ENCODE measurements at places on chromosomes 1 and 21. TPM values are rescaled to one million over a fixed set of nuclear protein-coding genes. Genes with fewer than 3 reads are reported as not detected.
A peak's percentile ranks its signal among the peaks of the same experiment; 100 is the strongest.

DNA sequence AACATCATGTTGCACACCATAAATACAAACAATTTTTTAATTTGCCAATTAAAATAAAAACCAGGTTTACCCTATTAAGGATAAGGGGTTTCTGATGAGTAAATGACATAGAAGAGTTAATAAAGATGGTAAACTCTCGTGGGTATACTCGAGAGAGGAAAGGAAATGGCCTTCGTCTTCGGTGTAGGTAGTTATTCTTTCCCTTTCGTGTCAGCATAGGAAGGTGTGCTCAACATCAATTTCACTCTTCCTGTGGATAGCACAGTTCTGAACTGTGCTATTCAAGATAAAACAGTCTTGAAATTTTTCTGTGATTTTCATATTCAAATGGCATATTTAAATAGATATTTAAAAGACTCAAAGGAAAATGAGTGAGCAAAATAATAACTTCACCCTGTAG is 98.2 kb downstream of the RGL1 start:
- DNase-seq = no peak

GRCh38 chr1:14180738-14181137 is 417.7 kb upstream of the KAZN start:
- DNase-seq = peak; percentile 57

The NOS1AP gene
- 1.1 TPM for polyA plus RNA-seq

The KCNN3 gene
- 9.1 TPM for polyA plus RNA-seq

The LCK gene
- polyA plus RNA-seq = 0.60 TPM

GRCh38 chr21:35070436-35070835 is 21.3 kb upstream of the RUNX1 start:
- no peak for DNase-seq

DNA sequence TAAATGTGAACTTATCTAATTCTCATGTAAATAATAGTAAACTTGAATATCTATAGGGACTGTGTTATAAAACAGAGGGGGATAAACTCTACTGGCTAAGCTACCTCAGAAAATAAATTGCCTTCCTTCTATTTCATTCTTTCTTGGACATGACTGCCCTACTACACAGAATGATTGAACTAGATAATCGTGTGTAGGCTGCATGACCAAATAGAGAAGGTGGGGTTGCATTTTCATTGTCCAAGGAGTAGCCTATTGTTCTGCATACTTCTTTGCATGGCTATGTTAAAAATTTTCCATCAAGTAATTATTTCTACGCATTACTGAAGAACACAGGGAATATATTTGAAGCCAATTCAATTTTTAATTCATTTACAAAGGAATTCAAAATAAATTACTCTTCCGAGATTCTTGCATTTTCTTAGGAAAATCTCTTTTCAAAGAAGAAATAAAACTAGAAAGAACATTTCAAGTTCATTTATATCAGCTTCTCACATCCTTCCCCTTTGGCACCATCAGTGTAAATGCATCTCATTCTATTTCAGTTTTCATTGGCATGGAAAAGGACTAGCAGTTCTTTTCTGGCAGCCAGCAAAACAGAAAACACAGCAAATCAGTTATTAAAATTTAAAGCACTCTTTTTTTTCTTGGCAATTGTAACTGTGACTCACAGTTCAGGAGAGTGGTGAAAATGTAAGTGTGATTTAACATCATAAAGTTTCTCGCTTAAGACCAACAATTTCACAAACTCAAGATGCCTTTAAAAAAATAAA is 714.7 kb downstream of the NCAM2 start:
- DNase-seq = peak; percentile 86

The CACNA1E gene
- polyA plus RNA-seq = 0.43 TPM

GRCh38 chr1:203100516-203100869 is 14.7 kb upstream of the MYOG start:
- DNase-seq = no peak

DNA sequence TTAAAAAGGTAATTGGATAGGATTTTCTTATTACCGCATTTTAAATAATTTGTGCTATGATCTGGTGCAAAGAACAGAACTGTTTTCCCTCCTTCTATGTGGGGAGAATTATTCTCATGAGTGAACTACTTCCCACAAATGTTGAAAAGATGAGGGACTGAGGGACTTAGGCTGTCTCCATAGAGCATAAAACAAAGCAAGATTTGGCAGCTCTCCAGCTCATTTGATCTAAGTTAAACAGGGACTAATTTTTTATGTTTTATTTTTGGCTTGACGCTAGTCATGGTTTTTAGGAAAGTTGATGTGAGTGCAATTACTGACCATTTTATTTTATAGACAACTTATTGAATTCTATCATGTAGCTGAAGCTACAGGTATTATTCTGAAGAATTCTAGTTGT is 362.3 kb downstream of the HLX start:
- peak; percentile 71 for DNase-seq

GRCh38 chr1:229860926-229861325 is 206.1 kb upstream of the GALNT2 start:
- peak; percentile 31 for DNase-seq

- DNase-seq = no peak
Observed at GRCh38 chr1:47510282-47510811, 72.5 kb downstream of the FOXD2 start.

The LCE6A gene
- polyA plus RNA-seq = not detected

The MEX3A gene
- 15.8 TPM for polyA plus RNA-seq

The HSD3B1 gene
- polyA plus RNA-seq = 0.33 TPM

The TMEM69 gene
- polyA plus RNA-seq = 30.2 TPM

- no peak for DNase-seq
Observed at GRCh38 chr1:196977278-196977677, at the start of gene CFHR5. TSS of gene CFHR5 (plus strand) at chr1:196977556. CDS start at chr1:196977665, 109 bp downstream.

The USP25 gene
- 32.8 TPM for polyA plus RNA-seq

DNA sequence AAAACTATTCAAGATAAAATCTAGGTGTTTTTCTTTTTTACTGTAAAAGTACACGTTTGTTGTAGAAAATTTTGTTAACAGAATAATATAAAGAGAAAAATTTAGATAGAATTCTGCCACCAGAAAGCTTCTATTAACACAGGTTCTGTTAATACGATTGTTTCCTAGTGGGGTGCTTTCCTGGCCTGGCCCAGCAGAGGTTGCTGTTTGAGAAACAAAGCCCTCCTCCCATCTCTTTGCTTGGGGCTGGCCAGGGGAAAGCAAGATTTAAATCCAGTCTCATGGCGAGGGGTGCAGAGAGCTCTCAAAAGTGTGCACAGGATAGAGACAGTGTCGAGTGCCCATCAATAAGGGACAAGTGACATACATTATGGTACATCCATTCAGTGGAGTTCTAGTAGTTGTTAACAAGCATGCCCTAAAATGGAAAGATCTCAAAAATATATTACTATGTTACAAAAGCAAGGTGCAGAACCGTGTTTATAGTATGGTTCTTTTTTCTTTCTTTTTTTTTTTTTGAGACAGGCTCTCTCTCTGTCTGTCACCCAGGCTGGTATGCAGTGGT is 14.6 kb upstream of the ACBD3 start:
- DNase-seq = no peak

GRCh38 chr1:5793516-5793915 is 198.7 kb downstream of the NPHP4 start:
- DNase-seq = no peak

- no peak for DNase-seq
Observed at GRCh38 chr1:211309617-211310016, 17.0 kb upstream of the TRAF5 start.

The CDKN2C gene
- 18.3 TPM for polyA plus RNA-seq

The C1orf185 gene
- not detected for polyA plus RNA-seq

The NR1I3 gene
- polyA plus RNA-seq = 1.3 TPM

Data from muscle of leg (tissue), 16 donors.